ENCODE measurements at places on chromosomes 5 and 9.

GRCh38 chr5:83785176-83785668, 64.6 kb upstream of the HAPLN1 start:
- H3K4me3 ChIP-seq = no peak overlapping the region
- no peaks in the 10 kb centered on the region for H3K36me3 ChIP-seq
- no peaks in the 10 kb centered on the region for H3K27me3 ChIP-seq
- no peaks in the 10 kb centered on the region for H3K4me1 ChIP-seq

GRCh38 chr9:105359892-105360291, 87.9 kb upstream of the FSD1L start:
- peaks cover 24% of the 10 kb centered on the region for H3K4me1 ChIP-seq
- H3K27me3 ChIP-seq = peaks cover 51% of the 10 kb centered on the region
- peak; percentile 84 for DNase-seq
- H3K36me3 ChIP-seq = no peaks in the 10 kb centered on the region

- no peak overlapping the region for H3K4me3 ChIP-seq
- peaks cover 22% of the 10 kb centered on the region for H3K4me1 ChIP-seq
- H3K27me3 ChIP-seq = no peaks in the 10 kb centered on the region
- H3K27ac ChIP-seq = no peak overlapping the region
Observed at GRCh38 chr5:34914671-34915138, 599 bp downstream of the RAD1 start.

GRCh38 chr9:87887661-87888480, 5.2 kb downstream of the SPATA31E1 start:
- no peak for DNase-seq
- H3K4me1 ChIP-seq = no peaks in the 10 kb centered on the region
- no peak overlapping the region for H3K4me3 ChIP-seq
- no peaks in the 10 kb centered on the region for H3K36me3 ChIP-seq
- H3K27ac ChIP-seq = no peak overlapping the region

GRCh38 chr9:111994831-111995458, 98.3 kb downstream of the UGCG start:
- peaks cover 19% of the 10 kb centered on the region for H3K4me1 ChIP-seq
- H3K27ac ChIP-seq = no peak overlapping the region
- peaks cover 17% of the 10 kb centered on the region for H3K27me3 ChIP-seq

GRCh38 chr9:77438653-77439052, 209.5 kb downstream of the GNA14 start:
- no peak overlapping the region for H3K4me3 ChIP-seq
- no peak for DNase-seq
- peaks cover 3% of the 10 kb centered on the region for H3K4me1 ChIP-seq
- H3K27ac ChIP-seq = no peak overlapping the region

GRCh38 chr5:10876006-10876744, 115.1 kb upstream of the DAP start:
- H3K27ac ChIP-seq = no peak overlapping the region
- H3K36me3 ChIP-seq = no peaks in the 10 kb centered on the region

DNA sequence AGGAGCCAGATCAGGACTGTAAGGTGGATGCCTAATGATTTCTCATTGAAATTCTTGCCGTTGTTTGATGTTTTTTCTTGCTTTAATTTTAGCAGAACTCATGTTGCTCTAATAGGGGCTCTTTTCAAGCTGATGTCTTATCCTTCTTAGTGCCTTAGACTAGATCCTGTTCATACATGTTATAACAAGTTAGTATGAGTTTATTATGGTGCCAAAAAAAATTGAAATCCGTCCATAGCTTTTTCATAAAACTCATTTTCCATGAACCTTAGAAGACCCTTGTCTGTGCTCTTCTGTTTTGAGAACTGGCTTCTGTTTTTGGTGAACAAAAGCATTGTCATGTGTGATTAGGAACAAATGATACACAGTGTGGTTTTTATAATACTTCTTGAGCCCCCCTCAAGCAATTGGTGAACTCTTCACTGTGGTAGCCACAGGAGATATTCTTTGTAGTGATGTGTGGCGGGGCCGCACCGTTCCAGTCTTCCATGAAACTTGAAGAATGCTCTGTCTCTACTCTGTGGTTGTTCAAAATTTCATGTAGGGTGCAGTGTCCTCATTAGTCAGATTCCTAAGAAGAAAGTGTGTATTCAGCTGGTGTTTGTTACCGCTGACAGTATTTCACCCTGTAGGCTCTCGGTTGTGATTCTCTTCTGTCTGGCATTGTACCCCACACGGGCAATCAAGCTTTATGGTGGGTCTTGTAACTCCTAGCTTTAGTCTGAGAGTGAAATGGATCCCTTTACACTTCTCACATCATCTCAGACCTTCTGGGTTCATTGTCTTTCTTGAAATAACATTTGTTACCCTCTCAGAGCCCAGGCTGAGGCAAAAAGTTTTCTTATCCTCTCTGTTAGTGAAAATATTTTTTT, 10.7 kb downstream of the OTULIN start:
- H3K27me3 ChIP-seq = no peaks in the 10 kb centered on the region
- peaks cover 48% of the 10 kb centered on the region for H3K36me3 ChIP-seq
- H3K4me1 ChIP-seq = peaks cover 64% of the 10 kb centered on the region
- peak overlapping the region; percentile 82 for H3K27ac ChIP-seq
- peak overlapping the region; percentile 65 for H3K4me3 ChIP-seq
- DNase-seq = no peak

DNA sequence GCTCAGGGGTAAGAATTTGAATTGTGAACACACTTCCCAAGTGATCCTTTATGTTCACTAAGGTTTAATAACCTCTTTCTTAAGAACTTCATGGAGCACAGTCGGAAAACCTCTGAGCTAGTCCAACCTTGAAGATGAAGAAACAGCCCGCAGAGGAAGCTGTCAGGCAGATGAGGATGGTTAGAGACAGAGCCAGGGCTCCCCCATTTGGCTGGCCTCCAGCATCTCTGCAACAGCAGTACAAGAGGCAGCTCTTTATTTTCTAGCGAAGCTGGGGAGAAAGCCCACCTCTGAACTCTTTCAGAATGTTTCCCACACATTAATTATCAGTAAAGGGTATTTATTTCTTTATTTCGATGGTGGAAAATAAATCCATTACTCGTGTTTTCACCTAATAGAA, 350.8 kb downstream of the DMRT2 start:
- H3K27ac ChIP-seq = no peak overlapping the region
- no peak for DNase-seq

Data from T-helper 2 cell treated with Interferon-gamma antibody and Interleukin-4, amounts not matched to agents 5 μg/mL and 100 μg/mL, for 36 hours (primary cell).